Stimulated activated CD8-positive, alpha-beta memory T cell treated with anti-CD3 and anti-CD28 coated beads, Interleukin-7, amount 100 ng/mL, for 1 hour (primary cell): ENCODE measurements at places on chromosomes 11 and 22.

- DNase-seq: no peak
Measured at GRCh38 chr11:56197367-56197766, 20.9 kb downstream of the OR5J2 start.

- no peak for DNase-seq
Measured at GRCh38 chr11:133476570-133477250, 55.6 kb downstream of the OPCML start.

GRCh38 chr11:110761991-110762390 is 49.8 kb upstream of the ARHGAP20 start:
- DNase-seq: no peak

- DNase-seq: no peak
Measured at GRCh38 chr11:13207665-13208594, 69.7 kb upstream of the BMAL1 start.

DNA sequence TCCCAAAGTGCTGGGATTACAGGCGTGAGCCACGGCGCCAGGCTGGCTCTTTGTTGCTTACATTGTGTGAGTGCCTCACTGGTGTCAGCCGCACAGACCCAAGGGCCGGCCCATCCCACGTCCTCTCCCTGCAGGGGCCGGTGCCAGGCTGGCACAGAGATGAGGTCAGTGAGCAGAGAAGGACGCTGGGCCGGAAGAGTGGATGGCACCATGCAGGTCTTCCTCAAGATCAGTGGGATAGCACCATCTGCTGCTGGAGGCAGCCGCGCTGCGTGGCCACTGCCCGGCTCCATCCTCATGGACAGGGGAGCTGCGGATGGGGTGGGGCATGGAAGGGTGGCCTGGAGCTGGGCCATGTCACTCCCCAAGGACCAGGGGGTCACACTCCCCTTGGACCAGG is 22.0 kb upstream of the FGF4 start:
- DNase-seq: no peak

DNA sequence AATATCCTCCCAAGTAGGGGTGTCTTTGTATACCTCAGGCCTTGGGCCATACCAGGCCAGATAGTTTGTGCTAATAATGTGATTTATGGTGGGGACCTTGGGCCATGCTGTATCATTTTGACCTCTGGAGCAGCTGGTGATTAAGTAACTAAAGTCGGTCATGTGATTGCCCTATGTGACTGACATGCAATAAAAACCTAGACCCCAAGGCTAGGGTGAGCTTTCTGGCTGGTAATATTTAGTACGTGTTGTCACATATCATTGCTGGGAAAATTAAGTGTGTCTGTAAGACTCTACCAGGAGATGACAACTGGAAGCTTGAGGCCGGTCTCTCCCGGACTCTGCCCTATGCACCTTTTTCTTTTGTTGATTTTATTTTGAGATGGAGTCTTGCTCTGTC is 12.6 kb upstream of the TFIP11 start:
- DNase-seq: no peak

DNA sequence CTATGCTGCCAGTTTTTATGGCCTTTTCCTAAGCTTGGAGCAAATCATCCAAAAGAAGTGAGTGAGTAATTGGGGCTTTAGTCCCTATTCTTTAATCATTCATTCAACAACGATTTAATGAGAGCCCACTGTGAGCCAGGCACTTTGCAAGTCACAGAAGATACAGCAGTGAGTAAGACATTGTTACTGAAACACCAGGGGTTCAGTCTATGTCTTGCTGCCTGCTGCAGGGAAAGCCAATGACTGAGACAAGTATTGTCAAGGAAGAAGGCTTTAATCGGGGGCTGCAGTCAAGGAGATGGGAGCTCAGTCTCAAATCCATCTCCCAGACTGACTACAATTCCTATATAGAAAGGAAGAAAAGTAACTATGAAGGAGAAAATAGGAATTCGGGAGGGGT is 228.3 kb downstream of the FAM181B start:
- DNase-seq: no peak

- no peak for DNase-seq
Measured at GRCh38 chr11:70159627-70160570, 43.2 kb upstream of the FADD start.

GRCh38 chr11:73210916-73211667 is 7.0 kb upstream of the P2RY2 start:
- DNase-seq: no peak

DNA sequence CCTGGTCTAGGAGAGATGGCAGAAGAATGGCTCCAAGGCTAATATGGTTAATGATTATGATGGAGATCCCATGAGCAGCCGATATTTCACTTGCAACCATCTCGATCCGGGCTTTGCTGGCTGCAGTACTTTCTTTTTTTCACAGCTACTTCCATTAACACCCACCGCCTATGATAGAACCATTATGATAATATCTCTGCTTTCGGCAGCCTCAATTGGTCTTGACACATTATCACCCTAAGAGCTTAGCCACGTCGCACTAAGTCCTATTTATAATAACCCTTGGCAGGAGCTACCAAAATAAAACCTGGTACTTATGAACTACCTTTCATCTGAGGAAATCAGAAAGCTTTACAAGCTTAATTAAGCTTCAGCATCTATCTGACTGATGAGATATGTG is 7.6 kb upstream of the FJX1 start:
- DNase-seq: no peak

DNA sequence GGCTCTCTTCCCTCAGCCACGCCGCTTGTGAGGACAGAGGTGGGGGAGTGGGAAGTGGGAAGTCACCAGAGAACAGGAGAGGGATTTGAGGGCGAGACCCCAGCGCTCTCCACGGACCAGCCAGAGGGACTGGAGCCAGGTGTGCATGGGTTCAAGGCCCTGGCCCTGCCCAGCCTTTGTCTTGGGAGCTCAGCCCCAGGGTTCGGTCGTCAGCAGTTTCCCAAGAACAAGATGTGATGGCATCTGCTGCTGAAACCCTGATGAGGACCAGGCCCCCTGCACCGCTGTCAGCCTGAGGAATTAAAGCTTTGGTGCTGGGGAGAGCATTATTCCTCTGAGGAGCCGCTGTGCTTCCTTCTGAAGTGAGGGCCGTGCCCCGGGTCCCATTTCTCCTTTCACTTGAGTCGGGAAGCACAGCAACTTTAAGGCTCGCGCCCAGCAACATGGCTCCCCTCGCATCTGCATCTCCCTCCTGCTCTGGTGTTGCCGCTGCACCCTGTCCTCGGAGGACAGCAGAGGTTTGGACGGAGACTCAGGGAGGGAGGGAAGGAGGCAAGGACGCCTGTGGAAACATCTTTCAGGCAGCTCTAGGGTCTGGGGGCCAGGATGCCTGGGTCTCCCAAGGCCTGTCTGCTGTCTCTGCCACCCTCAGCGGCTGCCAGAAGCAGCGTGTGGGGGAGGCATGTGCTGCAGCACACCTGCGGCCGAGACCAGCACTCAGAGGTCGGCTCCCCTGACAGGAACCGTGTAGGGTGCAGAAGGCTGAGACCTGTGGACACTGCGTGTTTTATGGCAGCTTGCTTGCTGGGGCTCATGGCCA is 3.8 kb downstream of the IFITM5 start:
- DNase-seq: no peak

- no peak for DNase-seq
Measured at GRCh38 chr11:86202013-86202336, 42.6 kb upstream of the EED start.

DNA sequence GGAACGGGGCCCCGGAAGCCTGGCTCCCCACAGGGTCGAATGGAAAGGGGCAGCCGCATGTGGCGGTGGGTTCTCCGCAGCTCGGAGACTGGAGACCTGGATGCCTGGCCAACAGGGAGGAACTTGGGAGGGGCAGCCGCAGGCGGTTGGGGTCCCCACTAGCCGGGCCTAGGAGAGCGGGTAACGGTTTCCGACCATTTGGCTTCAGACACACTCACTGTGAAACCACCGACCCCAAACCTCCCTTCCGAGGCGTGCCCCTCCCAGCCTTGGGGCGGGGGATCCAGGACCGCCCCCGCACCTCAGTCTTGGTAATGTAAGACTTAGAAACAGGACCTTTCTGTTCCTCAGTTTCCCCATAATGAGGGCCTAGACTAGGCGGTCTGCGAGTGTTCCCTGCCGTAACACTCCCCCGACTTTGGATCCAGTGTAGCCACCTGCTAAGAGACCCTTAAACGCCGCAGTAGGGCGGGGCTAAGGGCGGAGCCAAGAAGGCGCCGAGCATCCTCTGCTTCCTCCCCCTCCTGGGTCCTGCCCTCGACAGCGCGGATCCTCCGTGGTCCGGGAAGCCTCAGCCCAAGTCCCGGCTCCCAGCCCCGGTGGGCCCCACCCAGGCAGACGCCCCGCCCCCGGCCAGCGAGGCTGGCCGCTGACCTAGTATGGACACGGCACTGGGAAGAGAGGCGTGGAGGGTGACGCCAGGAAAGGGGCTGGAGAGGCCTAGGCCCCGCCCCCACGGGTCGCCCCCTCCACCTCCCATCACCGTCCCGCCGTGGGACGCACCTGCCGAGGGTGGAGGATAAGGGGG is 1.8 kb upstream of the RASGRP2 start:
- peak; percentile 62 for DNase-seq

GRCh38 chr22:46352691-46353386 is 17.3 kb downstream of the TRMU start:
- DNase-seq: no peak

- DNase-seq: no peak
Measured at GRCh38 chr22:49156662-49157285, 670.9 kb downstream of the BRD1 start.

DNA sequence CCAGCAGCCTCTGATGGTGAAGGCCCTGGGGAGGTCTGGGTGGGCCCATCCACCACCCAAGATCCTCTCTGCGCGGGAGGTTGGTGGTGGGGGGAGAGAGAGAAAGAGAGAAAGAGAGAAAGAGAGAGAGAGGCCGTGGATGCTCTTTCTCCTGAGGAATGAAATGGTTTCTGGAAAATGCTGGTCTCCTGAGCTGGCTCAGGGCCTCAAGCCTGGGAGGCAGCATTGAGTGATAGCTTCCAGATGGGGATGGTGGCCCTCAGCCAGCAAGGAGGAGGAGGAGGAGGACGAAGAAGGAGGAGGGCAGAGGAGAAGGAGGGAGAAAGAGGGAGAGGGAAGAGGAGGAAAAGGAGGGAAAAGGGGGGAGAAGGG is 4.6 kb downstream of the TSPAN32 start:
- no peak for DNase-seq

GRCh38 chr22:17587629-17588028 is 24.3 kb downstream of the SLC25A18 start:
- DNase-seq: no peak

DNA sequence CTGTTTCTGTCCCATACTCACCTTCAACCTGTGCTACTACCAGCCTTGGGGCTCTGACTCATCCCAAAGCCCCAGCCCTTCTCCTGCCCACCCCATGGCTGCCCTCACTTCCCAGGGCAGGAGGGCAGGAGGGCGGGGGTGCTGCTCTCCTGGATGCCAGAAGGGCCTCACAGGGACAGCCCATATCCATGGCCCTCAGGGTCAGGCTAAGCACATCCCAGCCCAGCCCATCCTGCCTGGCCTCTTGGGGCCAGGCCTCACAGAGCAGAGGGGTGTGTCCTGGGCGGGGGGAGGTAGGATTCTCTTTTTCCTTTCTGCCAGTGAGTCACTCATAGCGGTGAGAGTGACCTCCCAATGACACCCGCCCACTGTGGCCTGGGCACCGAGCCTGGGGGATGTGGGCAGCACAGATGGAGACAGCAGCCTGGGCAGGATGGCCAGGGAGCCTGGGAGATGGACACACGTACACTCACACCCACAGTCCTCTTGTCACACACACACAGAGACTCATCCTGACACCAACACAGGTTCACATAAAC is 2.4 kb downstream of the LTBP3 start:
- no peak for DNase-seq

DNA sequence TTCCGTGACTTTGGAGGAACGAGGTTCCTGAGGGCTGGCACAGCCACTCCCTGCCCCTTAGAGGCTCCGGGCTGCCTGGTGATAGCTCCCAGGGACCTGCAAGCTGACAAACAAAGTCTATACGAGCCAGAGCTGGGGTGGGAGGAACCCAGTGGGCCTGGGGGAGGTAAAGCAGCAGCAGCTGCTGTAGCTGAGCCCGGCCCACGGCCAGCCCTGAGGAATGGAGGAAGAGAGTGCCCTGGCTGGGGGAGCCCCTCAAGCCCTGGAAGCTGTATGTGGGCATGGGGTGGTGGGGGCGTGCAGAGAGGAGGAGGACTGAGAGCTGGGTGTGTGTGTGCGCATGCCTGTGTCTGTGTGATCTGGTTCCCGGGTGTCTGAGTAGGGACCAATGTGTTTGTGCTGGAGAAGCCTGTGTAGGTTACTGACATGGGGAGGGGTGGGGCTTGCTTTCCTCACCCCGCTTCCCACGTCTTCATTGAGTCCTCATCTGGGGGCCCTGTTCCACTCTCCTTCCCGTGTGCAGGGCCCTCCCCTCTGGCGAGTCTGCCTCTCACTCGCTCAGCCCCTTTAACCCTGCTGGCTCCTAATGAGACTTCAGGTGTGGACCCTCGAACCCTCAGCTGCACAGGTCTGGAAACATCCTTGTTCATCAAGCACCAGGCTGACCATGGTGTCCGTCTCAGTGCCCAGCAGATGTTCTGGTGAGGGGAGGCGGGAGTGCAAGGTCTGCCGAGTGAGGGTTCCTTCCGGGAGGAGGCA is 10.8 kb downstream of the ST3GAL4 start:
- DNase-seq: no peak

- no peak for DNase-seq
Measured at GRCh38 chr11:62565100-62565802, 8.4 kb downstream of the EEF1G start.

- no peak for DNase-seq
Measured at GRCh38 chr22:45680932-45681700, 9.5 kb downstream of the ATXN10 start.

DNA sequence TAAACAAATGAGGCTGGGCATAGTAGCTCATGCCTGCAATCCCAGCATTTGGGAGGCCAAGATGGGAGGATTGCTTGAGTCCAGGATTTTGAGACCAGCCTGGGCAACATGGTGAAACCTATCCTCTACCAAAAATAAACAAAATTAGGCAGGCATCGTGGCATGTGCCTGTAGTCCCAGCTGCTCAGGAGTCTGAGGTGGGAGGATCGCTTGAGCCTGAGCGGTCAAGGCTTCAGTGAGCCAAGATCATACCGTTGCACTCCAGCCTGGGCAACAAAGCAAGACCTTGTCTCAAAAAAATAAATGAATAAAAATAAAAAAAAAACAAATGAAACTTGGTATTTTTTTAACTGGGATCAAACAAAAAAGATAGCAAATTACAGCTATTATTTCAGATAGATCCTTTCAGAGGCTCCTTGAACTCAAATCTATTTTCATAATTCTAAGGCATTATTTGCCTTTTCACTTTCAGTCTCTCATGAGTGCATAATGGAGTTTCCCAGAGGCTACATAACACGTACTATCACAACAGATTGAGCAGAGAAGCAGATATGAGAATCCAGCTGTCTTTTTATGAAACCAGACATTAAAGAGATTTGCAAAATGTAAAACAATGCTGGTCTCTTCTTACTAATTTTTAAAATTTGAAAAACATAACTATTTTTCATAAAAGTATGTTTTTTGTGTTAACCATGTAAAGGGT is 23.1 kb downstream of the DDIAS start:
- DNase-seq: no peak
